ENCODE measurements at places on chromosomes 12 and 14. TPM values are rescaled to one million over a fixed set of nuclear protein-coding genes. Genes with fewer than 3 reads are reported as not detected.

DNA sequence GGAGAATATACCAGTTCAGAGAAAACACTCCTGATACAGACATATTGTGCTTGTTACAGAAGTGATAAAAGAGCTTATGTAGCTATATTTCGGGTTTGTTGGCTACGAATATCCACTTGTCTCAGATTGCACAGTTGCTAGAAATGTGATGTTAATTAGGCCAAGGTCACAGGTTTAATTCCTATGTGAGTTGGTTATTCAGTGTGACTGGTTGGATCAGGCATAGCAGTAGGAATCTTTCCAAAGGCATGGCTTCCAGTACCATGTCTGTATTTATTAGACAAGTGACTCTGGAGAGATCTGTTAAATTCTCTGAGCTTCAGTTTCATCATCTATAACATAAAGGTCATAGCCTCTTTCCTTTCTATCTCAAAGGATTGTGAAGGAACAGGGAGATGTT, 152.7 kb upstream of the KITLG start:
- no peak for DNase-seq

DNA sequence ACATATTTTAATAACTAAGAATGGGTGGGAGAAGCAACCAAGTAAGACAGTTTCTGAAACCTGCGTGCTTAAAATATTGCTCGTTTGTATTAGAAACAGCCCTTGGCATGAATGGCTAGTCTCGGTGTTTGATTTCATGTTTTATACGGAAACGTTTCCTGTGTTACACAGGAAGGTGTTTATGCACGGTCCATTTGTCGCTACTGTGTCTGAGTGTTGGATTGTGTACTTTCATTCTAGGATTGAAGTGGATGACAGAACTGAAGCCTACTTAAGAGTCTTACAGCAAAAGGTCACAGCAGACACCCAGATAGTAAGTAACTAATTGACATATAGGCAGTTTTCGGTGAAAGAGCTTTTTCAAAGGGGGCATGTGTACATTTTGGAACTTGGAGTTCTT, 19.6 kb downstream of the PIWIL1 start:
- DNase-seq, result no peak

DNA sequence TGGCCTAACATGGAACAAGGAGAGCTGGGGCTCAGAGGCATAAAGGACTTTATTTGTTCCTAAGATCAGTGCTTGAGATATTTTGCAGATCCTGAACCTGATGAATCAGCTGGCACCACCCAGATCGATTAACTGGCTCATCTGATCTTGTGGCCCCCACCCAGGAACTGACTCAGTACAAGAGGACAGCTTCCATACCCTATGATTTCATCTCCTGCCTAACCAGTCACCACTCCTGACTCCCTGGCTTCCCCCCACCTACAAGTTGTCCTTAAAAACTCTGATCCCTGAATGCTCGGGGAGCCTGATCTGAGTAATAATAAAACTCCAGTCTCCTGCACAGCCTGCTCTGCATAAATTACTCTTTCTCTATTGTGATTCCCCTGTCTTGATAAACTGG, 5.1 kb downstream of the C12orf56 start:
- DNase-seq, result no peak

DNA sequence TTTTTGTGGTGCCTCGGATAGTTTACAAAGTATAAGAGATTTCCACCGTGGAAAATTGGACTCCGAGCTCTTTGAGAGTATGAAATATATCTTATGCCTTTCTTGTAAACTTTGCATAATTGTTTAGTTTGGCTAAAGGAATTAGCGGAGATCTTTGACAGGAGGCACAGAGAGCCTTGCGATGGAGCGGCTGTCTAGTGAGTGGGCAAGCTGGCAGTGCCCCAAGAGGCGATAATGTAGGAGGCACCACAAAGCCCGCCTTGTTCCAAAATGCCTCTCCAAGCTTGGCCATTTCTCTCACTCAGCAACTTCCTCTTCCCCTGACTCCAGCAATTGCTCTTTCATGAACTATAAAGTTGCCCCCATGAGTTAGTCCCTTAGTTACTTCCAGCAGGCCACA, 270.1 kb upstream of the PRICKLE1 start:
- no peak for DNase-seq

- no peak for DNase-seq
Measured at GRCh38 chr12:97017213-97017612, 110.2 kb downstream of the NEDD1 start.

The AMHR2 gene
- total RNA-seq, result 0.13 TPM

The PELI2 gene
- 0.05 TPM for total RNA-seq

GRCh38 chr14:96077983-96078624, 38.9 kb downstream of the C14orf132 start:
- peak; percentile 31 for DNase-seq

The RILPL2 gene
- 18.7 TPM for total RNA-seq

DNA sequence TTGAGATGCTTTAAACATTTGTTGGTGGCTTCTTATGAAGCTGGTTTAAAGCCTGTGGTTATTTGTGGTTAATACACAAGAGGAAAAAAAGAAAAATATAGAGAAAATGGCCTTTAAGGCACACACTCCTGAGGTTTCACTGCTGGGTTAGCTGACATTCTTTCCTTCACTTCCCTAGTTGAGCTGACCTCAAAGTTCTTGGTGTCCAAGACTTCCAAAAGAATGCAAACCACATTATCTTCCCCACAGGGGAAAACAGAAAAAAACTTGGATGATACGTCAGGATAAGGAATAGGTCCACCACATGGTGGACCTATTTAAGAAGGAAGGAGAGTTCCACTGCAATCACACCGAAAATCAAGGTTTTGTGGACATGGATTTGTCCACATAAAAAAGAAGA, 94.3 kb downstream of the SLC25A21 start:
- DNase-seq, result no peak

- peak; percentile 7 for DNase-seq
Measured at GRCh38 chr12:16349131-16349460, 1.7 kb downstream of the MGST1 start.

DNA sequence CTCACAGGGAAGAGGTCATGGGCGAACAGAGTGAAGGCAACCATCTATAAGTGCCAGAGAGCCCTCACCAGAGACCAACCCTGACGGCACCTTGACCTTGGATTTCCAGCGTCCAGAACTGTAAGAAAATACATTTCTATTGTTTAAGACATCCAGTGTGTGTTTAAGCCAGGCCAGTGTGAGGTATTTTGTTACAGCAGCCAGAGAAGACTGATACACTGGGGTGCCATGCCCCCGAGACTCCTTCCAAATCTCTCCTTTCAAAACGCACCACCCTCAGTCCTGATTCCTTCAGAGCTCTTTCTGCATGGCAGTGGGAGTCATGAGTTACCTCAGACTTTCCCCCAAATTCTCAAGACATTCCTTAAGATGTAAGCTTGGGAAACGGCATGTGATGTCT, 2.5 kb upstream of the SERPINA5 start:
- DNase-seq, result no peak

DNA sequence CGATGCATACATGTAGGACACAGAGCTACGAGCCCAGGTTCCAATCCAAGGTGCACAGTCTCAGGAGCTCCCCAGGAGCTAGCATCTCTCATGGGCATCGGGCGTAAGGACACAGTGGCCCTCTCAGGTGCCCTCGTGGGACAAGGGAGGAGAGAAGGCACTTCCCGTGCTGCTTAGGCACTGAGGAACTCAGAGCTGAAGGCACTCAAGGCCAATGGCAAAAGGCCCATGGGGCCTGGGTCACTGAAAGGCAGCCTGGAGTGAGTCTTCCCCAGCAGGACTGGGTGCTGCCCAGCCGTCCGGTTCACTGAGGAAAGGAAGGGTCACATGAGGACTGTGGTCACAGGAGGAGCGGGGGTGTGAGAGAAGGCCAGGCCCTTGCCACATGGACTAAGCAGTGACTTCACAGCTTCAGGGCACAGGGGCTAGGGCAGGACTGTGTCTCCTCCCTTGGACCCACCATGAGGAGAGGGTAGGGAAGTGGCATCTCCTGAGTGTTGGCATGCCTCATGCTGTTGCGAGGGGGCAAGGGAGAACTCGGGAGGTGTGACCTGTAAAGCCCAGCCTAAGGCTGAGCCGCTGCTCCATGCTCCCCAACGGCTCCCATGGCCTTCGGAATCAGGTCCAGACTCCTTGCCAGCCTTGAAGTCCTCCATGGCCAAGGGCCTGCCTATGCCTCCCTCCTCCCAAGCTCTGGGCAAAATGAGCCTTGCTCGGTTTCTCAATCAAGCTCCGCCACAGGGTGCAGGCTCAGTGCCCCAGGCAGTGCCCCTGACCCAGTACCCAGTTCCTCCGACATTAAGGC, 51.8 kb downstream of the CHGA start:
- no peak for DNase-seq

DNA sequence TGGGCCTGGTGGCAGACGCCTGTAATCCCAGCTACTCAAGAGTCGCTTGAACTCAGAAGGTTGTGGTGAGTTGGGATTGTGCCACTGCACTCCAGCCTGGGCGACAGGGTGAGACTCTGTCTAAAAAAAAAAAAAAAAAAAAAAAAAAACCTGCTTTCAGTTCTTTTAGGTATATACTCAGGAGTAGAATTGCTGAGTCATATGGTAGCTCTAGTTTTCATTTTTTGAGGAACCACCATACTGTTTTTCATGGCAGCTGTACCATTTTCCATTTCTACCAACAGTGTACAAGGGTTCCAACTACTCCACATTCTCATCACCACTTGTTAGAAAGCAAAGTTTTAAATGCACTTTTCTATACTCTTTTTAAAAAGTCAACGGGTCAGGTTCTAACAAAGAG, 119.8 kb downstream of the DPF3 start:
- DNase-seq, result no peak

GRCh38 chr14:92369097-92369496, 46.1 kb downstream of the SLC24A4 start:
- DNase-seq, result no peak

DNA sequence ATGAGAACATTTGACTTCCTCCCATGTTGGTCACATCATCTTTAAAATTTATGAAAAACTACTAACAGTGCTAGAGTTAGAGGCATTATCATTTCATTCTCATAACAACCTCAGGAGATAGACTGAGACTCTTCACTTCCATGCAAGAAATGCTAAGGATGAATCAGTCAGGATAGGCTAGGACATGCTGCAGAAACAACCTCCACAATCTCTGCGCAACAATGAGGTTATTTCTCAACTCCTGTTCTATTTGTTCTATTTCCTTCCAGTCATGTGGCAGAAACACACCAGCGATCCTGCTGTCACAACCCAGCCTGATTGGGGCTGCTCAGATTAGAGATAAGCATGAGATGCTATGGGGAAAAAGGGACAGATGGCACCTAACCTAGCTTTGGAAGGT, 49.0 kb upstream of the TMEM263 start:
- no peak for DNase-seq

DNA sequence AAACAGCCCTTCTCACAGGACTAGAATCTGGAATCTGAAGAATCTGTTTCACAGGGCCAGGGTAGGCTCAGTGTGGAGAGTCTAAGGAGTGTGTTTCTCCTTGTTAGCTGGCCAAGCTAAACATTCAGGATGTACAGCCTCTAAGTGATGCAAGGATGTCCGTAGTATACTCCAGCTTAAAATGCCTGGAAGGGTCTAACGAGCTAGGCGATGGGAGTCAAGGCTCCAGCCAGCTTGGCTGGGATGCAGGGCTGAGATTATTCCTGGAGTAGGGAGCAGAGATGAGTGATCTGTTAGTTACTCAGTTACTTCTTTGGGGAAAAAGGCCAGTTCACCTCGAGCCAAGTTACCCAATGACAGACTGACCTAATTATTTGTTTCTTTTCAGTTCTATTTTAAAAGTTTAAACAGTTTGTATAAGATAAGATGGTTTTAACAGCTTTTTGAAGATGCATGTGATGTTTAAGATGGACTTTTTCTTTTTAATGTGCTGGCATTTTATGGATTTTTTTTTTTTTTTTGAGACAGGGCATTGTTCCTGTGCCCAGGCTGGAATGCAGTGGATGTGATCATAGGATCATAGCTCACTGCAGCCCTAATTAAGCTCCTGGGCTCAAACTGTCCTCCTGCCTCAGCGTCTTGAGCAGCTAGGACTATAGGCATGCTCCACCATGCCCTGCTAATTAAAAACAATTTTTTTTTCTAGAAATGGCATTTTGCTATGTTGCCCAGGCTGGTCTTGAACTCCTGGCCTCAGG, 41.1 kb downstream of the SYNE2 start:
- DNase-seq, result no peak

The TSHR gene
- not detected for total RNA-seq

- no peak for DNase-seq
Measured at GRCh38 chr14:61557262-61557661, 138.1 kb upstream of the HIF1A start.

DNA sequence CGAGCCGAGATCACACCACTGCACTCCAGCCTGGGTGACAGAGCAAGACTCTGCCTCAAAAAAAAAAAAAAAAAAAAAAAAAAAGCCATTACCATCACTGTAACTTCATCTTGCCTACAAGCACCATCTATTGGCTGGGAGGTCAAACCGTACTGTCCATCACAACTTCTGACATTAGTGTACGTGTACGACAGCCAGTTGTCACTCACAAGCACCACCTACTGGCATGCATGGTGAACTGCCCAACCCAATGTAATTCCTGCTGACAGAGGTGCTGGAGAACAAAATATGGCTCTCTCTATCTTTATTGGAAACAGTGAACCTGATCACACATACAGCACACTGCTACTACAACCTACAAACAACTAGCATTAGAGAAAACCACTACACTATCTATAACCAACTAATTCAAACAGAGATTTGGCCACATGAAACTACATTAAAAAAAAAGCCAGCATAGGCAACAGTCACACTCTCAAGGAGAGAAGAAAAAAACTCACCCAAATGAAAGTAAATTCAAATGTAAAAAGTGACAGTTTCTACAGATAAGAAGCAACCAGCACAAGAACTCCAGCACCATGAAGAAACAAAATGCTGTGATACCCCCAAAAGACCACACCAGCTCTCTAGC, 82.3 kb downstream of the PUS7L start:
- peak; percentile 8 for DNase-seq

The B3GNT4 gene
- not detected for total RNA-seq

GRCh38 chr14:73744874-73745529, 30.8 kb upstream of the PNMA1 start:
- DNase-seq, result no peak

The FOXJ2 gene
- 9.3 TPM for total RNA-seq

DNA sequence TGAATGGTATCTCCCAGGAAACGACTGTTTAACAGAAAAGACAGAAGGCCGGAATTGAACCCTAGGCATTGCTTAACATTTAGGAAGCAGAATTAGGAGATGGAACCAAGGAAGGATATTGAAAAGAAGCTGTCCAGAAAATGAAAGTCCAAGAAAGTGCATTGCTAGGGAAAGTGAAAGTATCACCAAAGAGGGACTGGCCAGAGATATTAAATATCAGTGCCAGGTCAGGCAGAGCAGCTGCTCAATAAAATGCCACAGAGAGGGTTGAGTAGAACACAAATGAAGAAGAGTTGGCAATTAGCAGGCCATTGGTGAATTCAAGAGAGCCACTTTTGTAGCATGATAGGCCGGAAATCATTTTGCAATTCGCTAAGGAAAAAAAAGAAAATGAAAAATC, 101.6 kb downstream of the CFAP54 start:
- no peak for DNase-seq

- no peak for DNase-seq
Measured at GRCh38 chr14:97655169-97655948, 858.2 kb downstream of the VRK1 start.

- no peak for DNase-seq
Measured at GRCh38 chr12:6266971-6267721, 43.3 kb upstream of the PLEKHG6 start.
